ENCODE measurements at places on chromosomes 3 and 15.

- no peak for DNase-seq
Observed at GRCh38 chr3:39279745-39280517, at the start of gene CX3CR1. CX3CR1 (minus strand) TSS chr3:39280036; CDS start chr3:39266509, 13,527 bp downstream.

DNA sequence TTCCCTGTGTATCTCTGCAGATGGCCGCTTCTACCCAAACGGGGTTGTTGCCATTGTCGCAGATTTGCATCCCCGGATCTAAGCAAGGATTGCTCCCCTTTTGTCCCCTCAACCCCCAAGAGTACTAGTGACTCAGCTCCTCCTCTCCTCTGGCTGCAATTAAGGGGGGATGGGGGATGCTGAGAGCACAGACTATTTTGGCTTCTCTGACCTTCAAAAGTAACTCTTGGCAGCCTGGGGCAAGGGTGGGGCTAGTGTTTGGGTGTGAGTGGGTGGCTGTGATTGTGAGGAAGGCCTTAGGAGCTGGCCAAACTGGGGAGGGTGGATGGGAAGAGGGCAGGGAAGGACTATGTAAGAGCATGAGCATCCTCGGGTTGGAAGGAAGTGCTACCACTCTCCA lies 1.2 kb upstream of the MAP1A start:
- peak; percentile 58 for DNase-seq

- DNase-seq = no peak
Observed at GRCh38 chr3:21803604-21804003, 52.6 kb upstream of the ZNF385D start.

DNA sequence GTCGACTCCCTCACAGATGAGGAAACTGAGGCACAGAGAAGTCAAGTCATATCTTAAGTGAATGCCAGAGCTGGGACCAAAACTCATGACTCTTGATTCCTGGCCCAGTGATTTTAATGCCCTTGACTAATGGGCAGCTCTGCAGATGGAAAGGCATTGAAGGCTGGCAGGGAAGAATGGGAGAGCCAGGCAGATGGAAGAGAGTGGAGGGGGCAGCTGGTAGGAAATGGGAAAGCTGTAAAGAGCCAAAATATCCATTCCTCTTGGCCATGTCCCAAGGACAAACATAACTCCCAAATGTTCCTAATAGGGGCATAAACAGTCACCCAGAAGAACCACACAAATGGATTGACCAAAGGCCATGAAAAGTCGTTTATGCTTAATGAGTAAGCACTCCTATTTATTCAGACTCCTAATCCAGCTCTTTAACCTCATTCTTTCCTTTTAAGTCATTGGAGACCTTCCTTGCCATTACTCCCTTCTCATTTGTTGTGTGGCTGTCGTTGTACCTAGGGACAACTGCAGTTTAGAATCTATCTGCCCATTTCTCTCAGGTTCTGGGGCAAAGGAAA lies 330.5 kb upstream of the ROPN1 start:
- no peak for DNase-seq

GRCh38 chr3:117893001-117893400 lies 1141.6 kb downstream of the IGSF11 start:
- peak; percentile 31 for DNase-seq

- DNase-seq = peak; percentile 76
Observed at GRCh38 chr15:89123181-89123525, 34.9 kb downstream of the ABHD2 start.

DNA sequence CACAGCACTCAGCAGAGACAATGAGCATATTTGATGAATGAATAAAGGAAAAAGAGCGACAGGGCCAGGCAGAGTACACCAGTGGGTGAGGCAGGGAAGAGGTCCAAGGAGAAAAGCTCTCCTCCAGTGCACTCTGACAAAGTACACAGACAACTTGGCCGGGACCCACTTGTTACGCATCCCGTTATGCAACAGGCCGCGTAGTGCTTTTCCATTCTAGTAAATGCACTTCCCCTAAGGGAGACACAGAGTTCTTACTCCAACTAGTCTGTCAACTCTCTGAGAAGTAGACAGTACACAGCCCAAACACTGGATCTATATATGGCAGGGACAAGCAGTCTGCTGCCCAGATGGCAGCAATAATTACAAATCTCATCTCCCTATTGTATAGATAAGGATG lies 18.5 kb downstream of the LARP6 start:
- no peak for DNase-seq

DNA sequence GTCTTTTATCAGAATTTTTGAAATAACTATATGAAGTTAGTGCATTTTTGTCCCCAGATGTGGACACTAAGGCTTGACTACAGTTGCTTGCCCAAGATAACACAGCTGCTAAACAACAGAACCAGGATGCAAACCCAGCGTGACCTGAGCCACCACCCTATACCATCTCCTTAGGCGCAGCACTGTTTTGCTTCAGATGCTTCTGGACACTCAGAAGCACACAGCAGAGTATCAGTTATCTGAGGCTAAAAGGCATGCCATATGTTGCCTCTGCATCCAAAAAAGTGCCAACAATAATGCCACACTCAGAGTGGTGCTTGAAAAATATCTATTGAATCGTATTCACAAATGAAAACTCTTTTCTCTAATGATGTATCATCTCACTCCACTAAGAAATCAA lies 24.5 kb downstream of the KCNMB2 start:
- no peak for DNase-seq

DNA sequence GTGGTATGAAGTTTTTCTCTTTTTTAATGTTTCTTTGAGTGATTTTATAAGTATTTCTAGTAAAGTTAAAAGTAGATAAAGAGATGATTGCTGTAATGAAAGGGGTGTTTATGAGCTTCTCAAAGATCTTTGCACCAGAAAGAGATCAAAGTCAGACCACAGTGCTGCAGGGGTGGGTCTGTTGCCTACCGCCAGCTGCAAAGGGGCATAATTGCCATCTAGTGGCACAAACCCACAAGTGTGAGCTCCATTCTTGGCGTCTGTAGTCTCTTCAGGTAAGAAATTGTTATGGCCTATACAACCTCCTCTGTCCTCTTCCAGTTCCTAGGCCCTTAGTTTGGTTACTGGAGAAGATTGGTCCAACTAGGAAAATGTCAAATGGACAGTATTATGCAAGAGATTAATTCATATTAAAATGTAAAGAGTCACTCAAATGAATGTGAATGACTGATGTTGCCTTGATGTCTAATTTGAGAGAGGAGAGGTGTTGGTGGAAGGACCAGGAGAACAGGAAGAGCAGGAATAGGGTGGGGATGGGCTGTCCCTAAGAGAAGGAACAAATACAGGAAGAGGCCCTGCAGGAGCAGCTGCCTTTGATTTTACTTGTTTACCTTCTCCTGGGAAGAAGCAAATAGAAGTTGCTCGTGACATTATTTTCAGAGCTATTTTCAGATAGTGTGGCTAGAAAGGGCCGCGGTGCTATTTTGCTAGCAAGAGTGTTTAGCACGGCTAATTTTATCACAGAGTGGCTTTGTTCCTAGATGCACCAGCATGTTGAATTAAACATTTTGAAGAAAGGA lies 53.0 kb upstream of the GSK3B start:
- DNase-seq = no peak

- DNase-seq = no peak
Observed at GRCh38 chr3:157078131-157078810, 81.7 kb downstream of the CCNL1 start.

Measured in fibroblast of skin of right quadriceps (primary cell).